T-helper 2 cell treated with Interferon-gamma antibody and Interleukin-4, amounts not matched to agents 100 ng/mL and 5 ng/mL, for 36 hours (primary cell): ENCODE measurements at places on chromosomes 2 and 18. TPM values are rescaled to one million over a fixed set of nuclear protein-coding genes. Genes with fewer than 3 reads are reported as not detected.

The SLC9A2 gene
- 0.07 TPM in 1 of 2 replicates, not detected in the other for total RNA-seq

The FSIP2 gene
- 0.05 and 0.25 TPM in 2 replicates for total RNA-seq

The TEKT4 gene
- 0.39 and 0.59 TPM in 2 replicates for total RNA-seq

The PHLPP1 gene
- 12.7 and 17.7 TPM in 2 replicates for total RNA-seq

The ESPNL gene
- total RNA-seq, result 0.05 and 0.14 TPM in 2 replicates

The PLA2R1 gene
- total RNA-seq, result not detected in 2 replicates

The GPR17 gene
- total RNA-seq, result not detected in 2 replicates

The ABCG8 gene
- 0.09 TPM in 1 of 2 replicates, not detected in the other for total RNA-seq

The CAVIN2 gene
- total RNA-seq, result not detected in 2 replicates

The LONRF2 gene
- total RNA-seq, result 0.16 and 0.27 TPM in 2 replicates

The PROKR1 gene
- not detected in 2 replicates for total RNA-seq

The TMEM214 gene
- 99.4 and 100 TPM in 2 replicates for total RNA-seq

The ANKRD62 gene
- total RNA-seq, result not detected in 2 replicates

The TMEM247 gene
- total RNA-seq, result not detected in 2 replicates

The KCNF1 gene
- total RNA-seq, result not detected in 2 replicates

The UGT1A5 gene
- total RNA-seq, result not detected in 2 replicates

The ALPP gene
- total RNA-seq, result not detected in 2 replicates

The TMEM178A gene
- total RNA-seq, result not detected in 2 replicates

The ASIC4 gene
- 0.05 and 0.16 TPM in 2 replicates for total RNA-seq

The CNGA3 gene
- total RNA-seq, result not detected in 2 replicates

The GGCX gene
- 21.3 and 24.3 TPM in 2 replicates for total RNA-seq

The KCNIP3 gene
- not detected in 2 replicates for total RNA-seq

The CFC1 gene
- not detected in 2 replicates for total RNA-seq

The KANSL1L gene
- total RNA-seq, result 4.8 and 7.9 TPM in 2 replicates

The GKN2 gene
- total RNA-seq, result not detected in 2 replicates

The ACMSD gene
- total RNA-seq, result not detected in 2 replicates

The ITGB6 gene
- not detected in 2 replicates for total RNA-seq

The REG3A gene
- not detected in 2 replicates for total RNA-seq

The DAW1 gene
- total RNA-seq, result not detected in 2 replicates

The PKP4 gene
- total RNA-seq, result 29.2 and 30.5 TPM in 2 replicates
